Upper lobe of right lung (tissue), 1 donor: ENCODE measurements at places on chromosomes 16 and 17. TPM values are rescaled to one million over a fixed set of nuclear protein-coding genes. Genes with fewer than 3 reads are reported as not detected.

GRCh38 chr17:34537445-34537844 lies 41.9 kb upstream of the TMEM132E start:
- H3K27ac ChIP-seq, result no peak overlapping the region
- H3K4me1 ChIP-seq, result no peaks in the 10 kb centered on the region
- H3K4me3 ChIP-seq, result no peak overlapping the region
- no peaks in the 10 kb centered on the region for H3K36me3 ChIP-seq
- H3K27me3 ChIP-seq, result peaks cover 25% of the 10 kb centered on the region
- no peak for DNase-seq

GRCh38 chr17:6043405-6043804 lies 26.8 kb upstream of the WSCD1 start:
- peaks cover 11% of the 10 kb centered on the region for H3K27me3 ChIP-seq
- no peak for DNase-seq
- H3K36me3 ChIP-seq, result no peaks in the 10 kb centered on the region
- no peak overlapping the region for H3K4me3 ChIP-seq

DNA sequence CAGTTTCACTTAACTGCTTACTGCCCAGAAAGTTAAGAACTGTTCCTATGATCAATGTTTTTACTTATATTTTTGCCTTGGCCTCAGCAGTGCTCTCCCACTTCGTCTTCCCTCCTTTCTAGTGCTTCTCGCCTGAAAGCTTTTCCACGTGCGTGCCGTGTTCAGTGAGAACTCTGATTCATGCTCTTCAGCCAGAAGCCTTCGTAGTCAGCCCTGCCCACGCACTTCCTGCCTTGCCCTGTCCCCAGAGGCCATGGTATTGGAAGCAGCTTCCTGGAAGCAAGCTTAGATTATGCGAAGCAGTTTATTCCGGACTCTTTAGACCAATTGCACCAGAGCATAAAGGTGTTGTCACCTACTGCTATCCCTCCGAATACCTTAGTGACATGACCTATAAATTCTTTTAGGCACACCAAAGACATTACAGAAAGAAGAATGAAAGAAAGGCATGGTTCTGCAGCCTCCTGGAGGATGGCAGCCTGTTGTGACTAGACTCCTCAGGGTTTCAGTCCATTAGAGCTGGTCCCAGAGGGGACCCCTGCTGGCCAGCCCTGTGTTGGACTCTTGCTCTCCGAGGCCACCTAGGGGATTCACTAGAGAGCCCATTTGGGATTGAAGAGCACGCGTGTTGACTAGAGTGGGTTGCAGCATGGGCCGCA lies 105.2 kb downstream of the RPTOR start:
- no peak for DNase-seq
- no peak overlapping the region for H3K27ac ChIP-seq
- H3K36me3 ChIP-seq, result no peaks in the 10 kb centered on the region
- H3K4me3 ChIP-seq, result no peak overlapping the region
- no peaks in the 10 kb centered on the region for H3K27me3 ChIP-seq
- H3K4me1 ChIP-seq, result peaks cover 12% of the 10 kb centered on the region

- H3K4me3 ChIP-seq, result no peak overlapping the region
- H3K27me3 ChIP-seq, result no peaks in the 10 kb centered on the region
- H3K4me1 ChIP-seq, result no peaks in the 10 kb centered on the region
- H3K27ac ChIP-seq, result no peak overlapping the region
These were observed 432.3 kb downstream of the XYLT1 start for GRCh38 chr16:17038415-17038814.

The TNRC6C gene
- 21.7 TPM for total RNA-seq
